ENCODE measurements at places on chromosomes 12 and 14. TPM values are rescaled to one million over a fixed set of nuclear protein-coding genes. Genes with fewer than 3 reads are reported as not detected.

DNA sequence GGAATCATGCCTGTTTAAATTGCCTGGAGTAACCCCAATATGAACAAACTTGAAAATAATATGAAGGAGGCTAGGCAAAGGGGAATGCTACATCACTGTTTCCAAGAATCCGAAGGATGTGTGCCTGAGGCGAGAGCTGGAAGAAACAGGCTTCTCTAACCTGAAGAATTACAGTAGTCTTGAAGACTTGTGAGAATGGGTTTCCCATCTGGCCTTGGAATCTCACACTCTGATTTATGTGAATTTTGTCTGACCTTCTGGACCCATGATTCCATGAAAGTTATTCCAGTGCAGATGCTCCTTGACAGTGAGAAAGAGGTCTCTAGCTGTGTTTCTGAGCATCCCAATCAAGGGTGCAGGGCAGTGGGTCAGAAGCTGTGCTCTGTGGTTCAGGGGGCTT lies 122.1 kb upstream of the PARP11 start:
- no peaks in the 10 kb centered on the region for H3K36me3 ChIP-seq
- DNase-seq, result no peak
- no peak overlapping the region for H3K4me3 ChIP-seq
- H3K27me3 ChIP-seq, result no peaks in the 10 kb centered on the region

DNA sequence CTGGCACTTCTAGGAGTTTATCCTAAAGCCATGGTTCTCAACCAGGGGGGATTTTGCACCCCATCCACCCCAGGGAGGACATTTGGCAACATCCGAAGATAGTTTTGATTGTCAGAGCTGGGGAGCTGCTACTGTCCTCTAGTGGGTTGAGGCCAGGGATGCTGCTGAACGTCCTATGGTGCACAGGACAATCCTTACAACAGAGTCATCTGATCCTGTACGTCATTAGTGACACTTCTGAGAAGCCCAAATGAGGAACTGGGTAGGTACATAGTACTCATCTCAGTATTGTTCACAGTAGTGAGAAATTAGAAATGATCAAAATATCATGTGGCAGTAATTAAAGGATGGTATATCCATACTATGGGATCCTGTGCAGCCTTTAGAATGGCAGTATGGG lies 185.1 kb downstream of the CHST11 start:
- peaks cover 11% of the 10 kb centered on the region for H3K36me3 ChIP-seq
- H3K27me3 ChIP-seq, result no peaks in the 10 kb centered on the region
- peak; percentile 10 for DNase-seq
- no peak overlapping the region for H3K4me3 ChIP-seq

The FRMD6 gene
- 0.44 TPM for polyA plus RNA-seq

DNA sequence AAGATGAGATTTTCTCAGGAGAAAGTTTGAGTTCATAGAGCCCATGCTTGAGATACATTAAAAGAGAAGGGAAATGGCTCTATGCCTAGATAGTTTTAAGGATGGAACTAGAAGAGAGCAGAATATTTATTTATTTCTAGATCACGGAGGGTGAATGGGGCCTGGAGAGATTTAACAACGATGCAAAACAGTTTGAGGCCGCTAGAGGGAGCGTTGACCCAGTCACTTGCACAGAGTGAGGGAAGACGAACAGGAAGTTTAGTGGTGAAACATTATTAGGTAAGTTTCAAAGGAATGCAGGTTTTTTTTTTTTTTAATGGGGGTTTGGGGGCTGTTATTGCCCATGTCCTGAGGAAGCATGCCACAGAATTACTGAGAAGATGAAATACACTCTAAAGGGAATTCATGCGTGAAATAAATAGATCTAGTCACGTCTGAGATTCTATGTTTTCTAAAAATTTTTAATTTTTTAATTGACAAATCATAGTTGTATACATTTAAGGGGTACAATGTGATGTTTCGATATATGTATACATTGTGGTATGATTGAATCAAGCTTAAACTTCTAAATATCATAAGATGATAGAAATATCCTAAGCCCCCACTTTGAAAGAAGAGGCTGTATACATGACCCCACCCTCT lies 14.8 kb upstream of the PPP1R1A start:
- peaks cover 9% of the 10 kb centered on the region for H3K4me1 ChIP-seq
- DNase-seq, result peak; percentile 63
- no peak overlapping the region for H3K4me3 ChIP-seq
- no peaks in the 10 kb centered on the region for H3K36me3 ChIP-seq

The ANKRD33 gene
- not detected for polyA plus RNA-seq

- peaks cover 12% of the 10 kb centered on the region for H3K36me3 ChIP-seq
- peaks cover 10% of the 10 kb centered on the region for H3K4me1 ChIP-seq
- no peak for DNase-seq
- no peaks in the 10 kb centered on the region for H3K27me3 ChIP-seq
- H3K4me3 ChIP-seq, result no peak within 1 kb of the TSS
Measured at GRCh38 chr14:74492776-74493342, at the start of gene NPC2. TSS of gene NPC2 (minus strand) at chr14:74493305. CDS start at chr14:74493274, 31 bp downstream.

The KRT79 gene
- not detected for polyA plus RNA-seq

GRCh38 chr12:74595696-74596095 lies 58.1 kb downstream of the ATXN7L3B start:
- no peak overlapping the region for H3K4me3 ChIP-seq
- H3K27me3 ChIP-seq, result peaks cover 4% of the 10 kb centered on the region
- no peak for DNase-seq
- H3K4me1 ChIP-seq, result no peaks in the 10 kb centered on the region
- no peaks in the 10 kb centered on the region for H3K36me3 ChIP-seq

DNA sequence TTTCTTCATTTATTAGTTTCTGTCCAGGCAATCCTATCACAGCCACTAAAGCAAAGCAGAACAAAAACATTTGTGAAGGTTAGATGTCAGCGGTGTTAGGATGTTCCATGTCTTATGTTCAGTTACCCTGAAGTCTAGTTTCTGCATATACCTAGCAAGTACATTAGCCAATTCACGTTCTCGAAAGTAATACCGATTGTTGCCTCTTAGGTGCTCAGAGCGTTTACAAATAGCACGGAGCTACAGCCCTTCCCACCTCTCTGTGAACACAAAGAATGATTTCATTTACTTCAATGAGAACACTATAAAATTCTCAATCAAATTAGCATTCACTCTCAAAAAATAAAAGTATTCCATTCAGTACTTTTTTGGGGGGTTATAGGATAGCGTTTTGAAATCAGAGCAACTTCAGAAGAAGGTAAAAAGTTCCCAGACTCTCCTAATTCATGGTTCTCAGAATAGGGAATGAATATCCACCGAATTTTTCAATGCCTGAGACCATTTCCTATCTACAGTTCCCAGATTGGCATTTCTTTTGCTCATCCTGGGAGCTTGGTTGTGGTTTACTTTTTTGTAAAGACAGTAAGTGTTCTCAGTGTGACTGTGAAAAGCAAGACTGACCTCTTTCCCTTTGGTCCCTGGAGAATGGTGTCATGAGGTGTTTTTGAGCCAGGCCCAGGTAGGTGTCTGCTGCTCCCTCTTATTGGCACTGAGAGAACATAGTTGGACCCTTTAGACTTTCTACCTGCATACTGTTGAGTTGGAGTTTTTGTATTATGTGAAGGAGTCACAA lies 488.0 kb upstream of the RGS6 start:
- H3K4me1 ChIP-seq, result peaks cover 6% of the 10 kb centered on the region
- no peak for DNase-seq
- no peaks in the 10 kb centered on the region for H3K27me3 ChIP-seq
- no peak overlapping the region for H3K27ac ChIP-seq
- no peak overlapping the region for H3K4me3 ChIP-seq

DNA sequence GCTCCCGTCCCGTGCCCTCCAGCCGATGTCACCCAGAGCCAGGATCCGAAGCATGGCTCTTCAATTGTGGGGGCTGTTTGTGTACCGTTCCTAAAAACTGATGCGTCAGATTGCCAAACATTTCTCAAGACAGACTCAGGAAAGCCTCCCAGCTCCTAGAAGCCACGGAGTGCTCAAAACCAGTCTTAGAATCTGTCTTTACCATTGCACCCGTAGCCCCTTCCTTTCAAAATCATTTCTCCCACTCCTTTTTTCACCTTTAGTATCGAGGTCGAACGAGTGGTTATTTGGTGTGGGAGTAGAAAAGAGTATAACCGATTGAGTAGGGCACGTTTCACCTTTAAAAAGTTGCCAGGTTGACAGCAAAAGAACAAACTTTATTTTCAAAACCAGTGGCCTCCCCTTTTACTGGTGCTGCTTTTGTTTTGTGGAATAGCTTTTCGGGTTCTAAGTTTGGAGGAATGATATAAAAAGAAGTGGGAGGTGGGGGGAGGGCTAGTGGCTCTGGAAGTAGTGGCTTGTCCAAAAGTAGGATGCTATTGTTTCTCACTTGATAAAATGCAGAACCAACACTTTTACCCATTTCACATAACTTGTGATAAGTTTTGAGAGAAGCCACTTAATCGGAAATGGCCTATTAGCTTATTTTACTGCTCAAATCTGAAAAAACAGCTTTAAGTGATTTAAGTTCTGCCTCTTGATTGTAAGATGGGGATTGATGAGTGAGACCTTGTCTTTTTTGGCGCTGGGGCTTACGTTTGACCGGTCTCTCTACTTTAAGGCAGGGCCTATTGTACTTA lies 803 bp downstream of the STK38L start:
- H3K4me1 ChIP-seq, result peaks cover 40% of the 10 kb centered on the region
- H3K27me3 ChIP-seq, result no peaks in the 10 kb centered on the region
- no peak for DNase-seq
- H3K4me3 ChIP-seq, result peak overlapping the region; percentile 100
- H3K27ac ChIP-seq, result peak overlapping the region; percentile 99
- no peaks in the 10 kb centered on the region for H3K36me3 ChIP-seq

DNA sequence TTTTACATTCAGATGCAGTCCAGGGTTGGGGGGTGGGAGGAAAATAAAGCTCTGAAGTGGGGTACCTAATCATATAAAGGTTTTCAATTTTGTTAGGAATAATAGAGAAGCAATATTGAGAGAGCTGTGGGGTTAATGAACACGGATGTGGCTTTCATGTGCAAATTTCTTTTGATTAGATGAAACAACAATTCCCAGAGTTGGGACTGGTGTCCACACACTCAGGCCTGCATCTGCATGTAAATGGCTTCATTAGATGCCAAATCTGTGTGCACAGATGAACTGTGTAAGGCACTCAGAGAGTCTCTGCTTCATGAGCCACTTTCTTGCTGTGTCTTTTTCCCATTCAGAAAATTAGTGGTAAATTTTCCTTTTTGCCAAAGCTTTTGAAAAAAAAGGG lies 377.1 kb upstream of the NOVA1 start:
- no peaks in the 10 kb centered on the region for H3K27me3 ChIP-seq
- H3K4me1 ChIP-seq, result no peaks in the 10 kb centered on the region
- no peak for DNase-seq
- H3K36me3 ChIP-seq, result no peaks in the 10 kb centered on the region
- no peak overlapping the region for H3K4me3 ChIP-seq

DNA sequence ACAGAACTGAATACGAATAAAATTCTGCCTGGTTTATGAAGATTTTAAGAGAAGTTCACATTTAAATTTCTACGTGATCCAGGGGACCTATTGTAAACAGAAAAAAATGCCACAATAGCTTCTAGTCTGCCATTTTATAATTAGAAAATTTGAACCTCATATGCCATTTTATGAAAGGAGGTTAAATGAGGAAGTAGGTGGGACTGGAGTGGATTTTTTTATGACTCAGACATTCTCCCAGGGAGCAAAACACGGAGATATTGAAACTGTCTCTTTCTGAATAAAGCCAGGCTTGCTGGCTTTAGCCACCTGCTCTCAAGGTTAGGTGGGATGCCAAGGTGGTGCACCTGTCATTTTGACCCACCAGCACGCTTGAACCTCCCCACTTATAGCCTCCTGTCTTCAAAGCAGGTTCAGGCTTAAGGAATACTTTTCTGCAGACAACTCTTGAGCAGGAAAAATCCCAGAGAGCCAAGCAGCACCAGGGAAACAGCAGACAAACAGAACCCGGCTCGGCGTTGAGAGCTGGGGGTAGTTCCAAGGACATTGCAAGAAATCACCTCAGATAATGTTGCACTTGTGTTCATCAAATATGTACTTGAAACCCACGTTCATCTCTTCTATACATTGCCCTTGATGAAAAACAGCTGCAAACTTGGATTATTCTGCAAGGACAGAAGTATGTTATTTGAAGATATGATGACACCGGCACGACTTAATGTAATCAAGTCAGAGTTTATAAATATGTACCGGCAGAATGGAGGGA lies 203.7 kb downstream of the PPM1H start:
- DNase-seq, result no peak
- H3K27me3 ChIP-seq, result no peaks in the 10 kb centered on the region
- no peak overlapping the region for H3K4me3 ChIP-seq
- H3K36me3 ChIP-seq, result no peaks in the 10 kb centered on the region
